ENCODE measurements at places on chromosomes 4 and X. TPM values are rescaled to one million over a fixed set of nuclear protein-coding genes. Genes with fewer than 3 reads are reported as not detected.

GRCh38 chrX:10923466-10923865 lies 187.7 kb upstream of the HCCS start:
- no peak for DNase-seq
- no peaks in the 10 kb centered on the region for H3K4me1 ChIP-seq
- no peaks in the 10 kb centered on the region for H3K36me3 ChIP-seq
- H3K27ac ChIP-seq: no peak overlapping the region

DNA sequence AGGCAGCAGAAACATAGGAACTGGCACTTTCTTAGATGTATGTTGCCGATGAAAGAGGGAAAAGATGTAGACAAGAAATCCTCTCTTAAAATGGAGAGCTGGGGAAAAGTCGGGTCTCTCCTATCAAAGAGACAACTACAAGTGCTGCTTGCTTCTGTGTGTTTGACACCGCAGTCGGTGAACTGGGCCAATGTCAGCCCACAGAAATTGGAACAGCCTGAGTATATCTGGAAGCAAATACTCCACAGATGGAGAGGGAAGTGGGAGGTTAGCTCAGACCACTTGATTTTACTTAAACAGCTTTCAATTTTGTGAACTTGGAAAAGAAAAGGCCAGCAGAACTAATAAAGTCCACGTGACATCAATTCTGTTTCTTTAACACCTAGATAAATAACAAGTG lies 230.9 kb upstream of the FAT1 start:
- H3K27ac ChIP-seq: no peak overlapping the region
- no peaks in the 10 kb centered on the region for H3K4me1 ChIP-seq
- H3K27me3 ChIP-seq: no peaks in the 10 kb centered on the region
- no peak overlapping the region for H3K4me3 ChIP-seq
- DNase-seq: no peak
- H3K36me3 ChIP-seq: no peaks in the 10 kb centered on the region

- H3K4me1 ChIP-seq: no peaks in the 10 kb centered on the region
- no peak overlapping the region for H3K4me3 ChIP-seq
- H3K36me3 ChIP-seq: no peaks in the 10 kb centered on the region
- no peak overlapping the region for H3K27ac ChIP-seq
- no peak for DNase-seq
These were observed 49.2 kb downstream of the CEP44 start for GRCh38 chr4:174332741-174333493.

DNA sequence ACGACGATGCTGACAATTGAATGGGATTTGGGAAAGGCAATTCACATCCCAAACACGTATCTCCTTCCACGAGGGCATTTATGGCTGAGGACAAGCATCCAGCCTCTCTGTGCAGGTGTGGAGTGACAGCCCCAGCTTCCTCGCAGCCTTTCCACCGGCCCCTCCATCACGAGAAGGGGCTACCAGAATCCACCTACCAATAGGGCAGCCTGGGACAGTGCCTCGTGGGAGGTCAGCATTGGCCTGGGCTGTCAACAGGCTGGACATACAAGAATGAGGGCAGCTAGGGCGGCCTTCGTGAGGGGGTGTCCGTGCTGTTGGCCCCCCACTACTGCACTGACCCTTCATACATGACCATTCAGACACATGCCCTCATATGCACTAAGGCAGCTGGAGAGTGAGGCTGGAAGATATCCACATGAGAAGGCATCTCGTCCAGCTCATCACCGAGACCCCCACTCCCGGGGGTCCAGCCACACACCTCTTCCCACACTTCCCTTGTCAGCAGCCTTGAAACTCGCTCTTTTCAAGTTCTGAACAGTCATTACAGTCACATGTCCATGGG lies 81.0 kb upstream of the ADRA2C start:
- H3K4me3 ChIP-seq: no peak overlapping the region
- no peak for DNase-seq
- H3K36me3 ChIP-seq: no peaks in the 10 kb centered on the region
- no peaks in the 10 kb centered on the region for H3K4me1 ChIP-seq
- no peak overlapping the region for H3K27ac ChIP-seq
- no peaks in the 10 kb centered on the region for H3K27me3 ChIP-seq

GRCh38 chr4:174216799-174217272 lies 66.6 kb downstream of the FBXO8 start:
- no peak overlapping the region for H3K4me3 ChIP-seq
- peaks cover 66% of the 10 kb centered on the region for H3K27me3 ChIP-seq
- H3K36me3 ChIP-seq: no peaks in the 10 kb centered on the region
- H3K27ac ChIP-seq: no peak overlapping the region
- H3K4me1 ChIP-seq: peaks cover 31% of the 10 kb centered on the region

Gene SPARCL1
- total RNA-seq: not detected

Gene PTCHD1
- total RNA-seq: not detected

Gene MAGED4B
- 2.8 TPM for total RNA-seq

Data from natural killer cell (primary cell).